ENCODE measurements at places on chromosomes 2 and 18. TPM values are rescaled to one million over a fixed set of nuclear protein-coding genes. Genes with fewer than 3 reads are reported as not detected.

MEP1B gene
- total RNA-seq, result not detected

SULT1C2 gene
- not detected for total RNA-seq

GRCh38 chr2:184598002-184598315 is 370 bp upstream of the ZNF804A start:
- DNase-seq, result no peak

DNA sequence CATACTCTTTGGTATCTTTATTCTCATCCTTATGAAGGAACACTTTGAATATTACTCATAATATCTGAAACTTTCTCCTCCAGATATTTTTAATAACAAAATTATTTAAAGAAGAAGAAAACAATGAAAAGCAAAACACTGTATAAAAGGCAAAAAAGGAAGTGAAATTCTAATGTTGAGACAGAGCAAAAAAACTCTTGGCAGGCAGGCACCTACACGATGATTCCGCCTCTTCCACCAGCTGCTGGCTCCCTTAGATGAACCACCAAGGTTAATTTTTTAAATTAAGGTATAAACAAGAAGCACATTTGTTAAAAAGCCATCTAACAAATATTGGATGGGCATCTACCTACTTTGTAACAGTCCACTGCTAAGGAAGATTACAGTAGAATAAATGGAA is 434.7 kb downstream of the EPHA4 start:
- no peak for DNase-seq

DNA sequence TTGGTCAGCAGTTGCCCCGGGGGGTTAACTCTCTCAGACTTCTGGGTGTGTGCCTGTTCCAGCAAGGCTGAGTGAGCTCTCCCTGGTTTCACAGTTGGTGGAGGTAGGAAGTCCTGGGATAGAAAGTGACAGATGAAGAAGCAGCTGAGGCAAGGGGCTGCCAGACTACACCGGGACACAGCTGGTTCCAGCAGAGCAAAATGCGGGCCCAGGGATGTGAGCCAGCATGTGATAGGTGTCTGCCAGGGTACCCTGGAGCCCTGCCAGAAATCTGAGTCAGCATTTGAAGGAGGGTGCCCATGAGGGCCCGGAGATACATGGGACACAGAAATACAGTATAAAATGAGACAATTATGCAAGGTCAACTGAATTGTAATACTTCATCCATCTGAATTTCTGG is 79.3 kb upstream of the LGALSL start:
- DNase-seq, result no peak

DNA sequence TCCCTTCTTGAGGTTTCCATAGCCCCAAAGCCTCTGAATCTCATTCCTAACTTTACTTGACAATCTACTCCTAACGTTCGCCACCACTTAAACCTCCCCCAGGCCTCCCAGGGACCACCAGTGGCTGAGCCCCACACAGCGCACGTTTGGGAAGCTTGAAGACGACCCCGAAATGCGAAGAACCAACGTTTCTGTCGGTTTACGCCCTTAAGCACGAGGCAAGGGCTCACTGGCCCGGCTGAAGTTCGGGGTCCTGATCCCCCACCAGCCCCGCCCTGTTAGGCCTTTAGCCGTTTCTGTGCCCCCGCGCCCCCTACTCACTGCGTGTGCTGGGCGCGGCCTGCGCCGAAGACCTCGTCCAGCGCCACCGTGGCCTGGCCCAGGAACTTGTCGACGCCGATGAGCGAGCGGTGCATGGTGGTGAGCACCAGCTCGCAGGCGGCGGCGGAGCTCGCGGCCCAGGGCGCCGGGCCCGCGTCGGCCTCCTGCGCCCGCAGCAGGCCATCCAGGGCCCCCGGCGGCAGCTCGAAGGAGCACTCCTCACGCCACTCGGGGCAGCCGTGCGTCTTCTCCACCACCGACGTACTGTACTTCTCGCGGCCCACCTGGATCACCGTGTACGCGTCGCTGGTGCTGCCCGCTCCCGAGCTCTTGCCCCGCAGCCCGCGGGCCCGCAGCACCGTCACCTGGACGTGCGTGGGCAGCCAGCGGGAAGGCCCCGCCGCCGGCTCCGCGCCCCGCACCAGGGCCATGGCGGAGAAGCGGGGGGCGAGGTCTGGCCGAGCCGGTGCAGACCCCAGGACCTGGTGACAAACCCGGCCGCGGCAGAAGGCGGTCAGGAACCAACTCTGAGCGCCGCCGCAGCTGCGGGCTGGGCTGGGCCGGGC is 479 bp downstream of the RAB11FIP5 start:
- DNase-seq, result peak; percentile 28

GRCh38 chr18:6781796-6782195 is 52.3 kb downstream of the ARHGAP28 start:
- DNase-seq, result no peak

DNA sequence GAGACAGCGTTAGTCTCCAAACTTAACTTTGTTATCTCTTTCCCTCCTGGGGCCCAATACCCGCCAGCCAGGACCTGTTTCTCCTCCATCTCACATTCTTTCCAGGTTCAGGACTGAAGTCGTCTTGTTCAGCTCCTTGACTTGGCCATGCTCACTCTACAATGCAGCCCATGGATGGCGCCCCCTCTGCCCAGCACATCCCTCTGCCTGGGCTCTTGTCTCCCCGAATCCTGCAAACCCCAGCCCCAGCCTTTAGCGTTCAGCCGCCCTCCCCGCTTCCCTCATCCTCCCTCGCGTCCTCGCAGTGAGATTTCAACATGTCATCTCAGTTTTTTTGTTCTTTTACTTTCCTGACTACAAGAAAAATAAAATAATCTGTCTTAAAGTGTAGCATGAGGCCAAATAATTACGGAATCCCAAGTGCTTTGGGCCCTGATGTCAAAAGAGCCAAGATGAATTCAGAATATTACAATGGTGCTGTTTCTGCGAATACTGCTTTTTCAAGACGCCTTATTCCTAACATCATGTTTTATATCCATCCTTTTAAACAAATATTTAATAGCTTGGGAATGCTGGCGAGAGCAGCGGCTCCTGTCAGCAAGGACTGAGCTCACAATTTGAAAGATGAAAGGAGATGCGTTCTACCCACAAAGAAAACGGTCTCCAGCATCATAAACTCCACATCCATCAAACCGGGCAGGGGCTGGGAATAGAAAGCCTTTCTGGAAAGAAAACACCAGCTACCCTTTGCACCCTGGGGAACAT is 1.0 kb downstream of the FAM178B start:
- DNase-seq, result no peak

DNA sequence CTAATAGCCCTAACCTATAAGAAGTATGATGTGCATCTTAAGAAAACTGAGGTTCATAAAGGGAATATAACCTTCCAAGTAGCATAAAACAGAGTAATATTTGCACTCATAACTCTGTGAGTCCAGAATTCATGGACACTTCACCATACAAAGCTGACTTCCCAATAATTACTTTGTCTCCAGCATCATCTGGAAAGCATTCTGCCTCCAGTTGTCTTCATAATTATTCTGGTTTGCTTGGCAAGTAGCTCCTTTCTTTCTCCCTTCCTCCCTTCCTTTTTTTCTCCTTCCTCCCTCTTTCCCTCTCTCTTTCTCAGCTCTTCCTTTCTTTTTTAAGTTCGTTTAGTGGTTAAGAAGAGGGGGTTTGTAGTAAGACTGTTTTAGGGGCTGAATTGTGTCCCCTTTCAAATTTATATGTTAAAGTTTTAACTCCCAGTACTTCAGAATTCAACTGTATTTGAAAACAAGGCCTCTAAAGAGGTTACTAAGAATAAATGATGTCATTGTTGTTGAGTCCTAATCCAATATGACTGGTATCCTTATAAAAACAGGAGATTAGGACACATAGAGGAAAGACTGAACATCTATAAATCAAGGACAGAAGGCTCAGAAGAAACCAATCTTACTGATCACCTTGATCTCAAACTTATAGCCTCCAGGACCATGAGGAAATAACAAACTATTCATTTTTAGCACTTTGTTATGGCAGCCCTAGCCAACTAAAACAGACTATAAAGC is 28.9 kb downstream of the TFPI start:
- no peak for DNase-seq

DNA sequence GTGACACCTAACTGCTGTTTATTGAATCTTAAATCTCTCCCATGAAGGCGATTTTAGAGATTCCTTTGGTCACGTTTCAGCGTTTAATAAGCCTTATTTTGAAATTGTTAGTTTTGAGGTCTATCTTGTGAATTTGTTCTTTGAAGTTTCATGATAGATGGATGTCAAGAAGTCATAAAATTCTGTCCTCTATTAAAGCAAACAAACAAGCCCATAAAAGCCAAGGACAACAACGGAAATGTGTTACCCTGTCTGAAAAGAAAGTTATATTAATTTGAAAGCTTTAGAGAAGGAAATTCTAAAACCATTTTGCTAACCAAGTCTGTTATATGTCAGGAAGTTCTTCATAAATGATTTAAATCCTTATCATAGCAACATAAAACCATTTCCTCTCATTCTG is 7.0 kb upstream of the CAVIN2 start:
- DNase-seq, result no peak

DNA sequence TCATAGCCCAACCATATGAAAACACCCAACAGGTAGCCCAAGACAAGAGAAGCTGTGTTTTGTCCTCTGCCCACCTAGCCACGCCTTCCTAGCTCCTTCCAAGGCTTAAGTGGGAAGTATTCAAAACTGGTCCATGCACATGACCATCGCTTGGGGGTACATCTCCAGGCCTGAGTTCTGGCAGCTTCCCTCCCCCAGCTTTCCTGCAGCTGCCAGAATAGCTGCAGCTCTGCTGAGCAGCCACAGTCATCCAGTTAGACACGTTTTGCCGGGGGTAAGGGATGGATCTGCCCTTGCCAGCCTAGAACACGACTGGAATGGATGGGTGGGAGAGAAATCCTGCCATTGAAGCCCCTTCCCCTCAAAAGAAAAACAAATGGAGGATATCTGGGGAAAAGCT is 166.8 kb downstream of the NRP2 start:
- DNase-seq, result no peak

All from uterus (tissue), 4 donors.